ENCODE measurements at places on chromosomes 7 and 10.

GRCh38 chr10:70052462-70053217 lies at the start of gene MACROH2A2:
TSS of gene MACROH2A2 (plus strand) at chr10:70052846. CDS start at chr10:70075659, 22,813 bp downstream.
- no peak for DNase-seq

- no peak for DNase-seq
Measured at GRCh38 chr7:146417176-146417575, 300.6 kb downstream of the CNTNAP2 start.

- no peak for DNase-seq
Measured at GRCh38 chr7:112646783-112647182, 143.4 kb downstream of the TMEM168 start.

GRCh38 chr7:41060796-41061195 lies 642.1 kb downstream of the INHBA start:
- DNase-seq, result no peak

DNA sequence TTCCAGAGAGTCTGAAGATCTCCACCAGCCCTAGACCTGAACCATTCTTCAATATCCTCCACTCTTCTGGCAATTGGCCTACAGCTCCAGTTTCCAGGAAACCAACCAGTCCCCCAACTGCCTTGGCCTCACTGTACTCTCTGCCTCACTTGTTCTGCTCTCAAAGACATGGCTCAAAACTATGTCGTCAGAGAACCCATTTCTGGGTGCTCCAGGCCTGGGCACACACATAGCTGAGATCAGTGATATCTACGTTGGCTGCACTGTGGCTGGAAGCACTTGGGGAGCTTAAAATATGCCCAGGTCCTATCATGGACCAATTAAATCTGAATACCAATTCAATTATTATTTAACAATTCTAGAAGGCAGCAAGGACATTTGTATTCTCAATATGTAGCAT lies 93.1 kb downstream of the COBL start:
- DNase-seq, result no peak

DNA sequence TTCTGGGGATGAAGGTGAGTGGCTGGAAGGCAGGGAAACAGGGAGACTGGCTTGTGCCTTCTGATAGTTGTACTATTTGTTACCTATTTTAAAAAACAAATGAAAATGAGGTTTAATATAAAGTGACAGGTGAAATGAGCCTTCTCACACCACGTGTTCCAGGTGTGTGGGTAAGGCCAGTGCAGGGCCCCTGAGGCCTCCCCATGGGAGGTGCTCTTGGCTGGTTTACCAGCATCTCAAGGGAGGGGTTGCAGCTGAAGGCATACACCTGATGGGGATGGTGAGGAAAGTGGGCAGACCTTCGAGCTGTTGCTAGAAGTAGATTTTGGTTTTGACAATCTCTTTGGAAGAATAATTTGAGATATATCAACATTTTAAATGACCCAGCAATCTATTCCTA lies 103.6 kb downstream of the ARHGAP22 start:
- DNase-seq, result no peak

DNA sequence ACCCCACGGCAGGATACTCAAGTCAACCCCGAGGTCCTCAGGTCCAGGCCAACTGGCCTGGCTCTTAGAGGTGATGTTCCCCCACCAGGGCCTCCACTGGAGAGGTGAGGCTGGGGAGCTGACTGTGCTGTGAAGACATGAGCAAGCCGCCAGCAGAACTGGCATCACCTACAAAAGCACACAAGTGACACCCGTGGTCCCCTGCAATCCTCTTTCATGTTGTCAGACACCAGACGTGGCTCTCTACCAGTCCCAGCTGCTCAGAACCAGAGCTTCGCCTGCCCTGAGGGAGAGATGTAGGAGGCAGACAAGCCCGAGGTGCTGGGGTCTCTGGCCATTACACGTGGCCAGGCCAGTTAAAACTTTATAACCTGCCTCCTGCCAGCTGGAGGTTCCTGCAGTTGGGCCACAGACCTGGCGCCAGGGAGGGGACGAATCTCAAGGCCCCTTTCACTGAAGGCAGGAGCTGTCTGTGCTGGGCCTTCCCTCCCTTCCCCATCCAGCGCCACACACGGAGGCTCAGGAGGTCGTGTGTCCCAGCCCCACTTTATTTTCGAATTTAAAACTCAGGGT lies 2.2 kb downstream of the COMTD1 start:
- DNase-seq, result no peak

- DNase-seq, result no peak
Measured at GRCh38 chr7:45174328-45174610, 16.7 kb downstream of the RAMP3 start.

DNA sequence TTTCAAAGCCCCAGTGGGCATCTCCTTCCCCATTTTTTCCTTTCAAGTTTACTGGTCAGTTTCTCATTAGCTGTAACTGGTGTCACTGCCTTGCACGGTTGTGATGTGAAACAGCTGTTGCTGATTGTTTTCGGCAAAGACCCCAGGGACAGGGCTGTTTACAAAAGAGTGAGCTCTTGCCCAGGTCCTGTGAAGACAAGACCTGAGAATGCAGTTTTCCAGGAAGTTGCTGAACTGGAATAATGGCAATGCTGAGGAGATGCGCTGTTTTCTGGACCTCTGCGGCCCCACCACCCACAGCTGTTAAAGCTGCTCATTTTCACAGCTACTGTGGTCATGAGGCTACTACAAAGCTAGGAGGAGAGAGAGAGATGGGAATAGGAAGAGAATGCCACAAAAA lies 116.6 kb upstream of the RSU1 start:
- no peak for DNase-seq

- no peak for DNase-seq
Measured at GRCh38 chr7:157269341-157270059, 67.3 kb upstream of the DNAJB6 start.

GRCh38 chr10:124279882-124280281 lies 138.8 kb downstream of the OAT start:
- no peak for DNase-seq

GRCh38 chr10:335151-335800 lies 200.0 kb downstream of the ZMYND11 start:
- DNase-seq, result no peak

- DNase-seq, result no peak
Measured at GRCh38 chr7:12701433-12701832, 14.0 kb downstream of the ARL4A start.

- DNase-seq, result no peak
Measured at GRCh38 chr7:77434570-77435275, 18.6 kb upstream of the GSAP start.

DNA sequence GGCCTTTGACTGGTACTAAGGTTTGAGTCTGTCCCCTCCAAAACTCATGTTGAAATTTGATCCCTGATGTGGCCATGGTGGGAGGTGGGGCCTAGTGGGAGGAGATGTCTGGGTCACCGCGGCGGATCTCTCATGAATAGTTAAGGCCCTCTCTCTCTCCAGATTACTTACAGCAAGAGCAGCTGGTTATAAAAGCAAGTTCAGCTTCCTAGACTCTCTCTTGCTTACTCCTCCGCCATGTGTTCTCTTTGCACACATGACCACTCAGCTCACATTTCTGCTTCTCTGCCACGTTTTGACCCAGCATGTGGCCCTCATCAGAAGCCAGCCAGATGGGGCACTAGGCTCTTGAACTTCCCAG lies 29.9 kb upstream of the ZMIZ1 start:
- no peak for DNase-seq

GRCh38 chr10:97574374-97575126 lies 2.0 kb downstream of the ANKRD2 start:
- DNase-seq, result no peak
